ENCODE measurements at places on chromosomes 7 and 10.

DNA sequence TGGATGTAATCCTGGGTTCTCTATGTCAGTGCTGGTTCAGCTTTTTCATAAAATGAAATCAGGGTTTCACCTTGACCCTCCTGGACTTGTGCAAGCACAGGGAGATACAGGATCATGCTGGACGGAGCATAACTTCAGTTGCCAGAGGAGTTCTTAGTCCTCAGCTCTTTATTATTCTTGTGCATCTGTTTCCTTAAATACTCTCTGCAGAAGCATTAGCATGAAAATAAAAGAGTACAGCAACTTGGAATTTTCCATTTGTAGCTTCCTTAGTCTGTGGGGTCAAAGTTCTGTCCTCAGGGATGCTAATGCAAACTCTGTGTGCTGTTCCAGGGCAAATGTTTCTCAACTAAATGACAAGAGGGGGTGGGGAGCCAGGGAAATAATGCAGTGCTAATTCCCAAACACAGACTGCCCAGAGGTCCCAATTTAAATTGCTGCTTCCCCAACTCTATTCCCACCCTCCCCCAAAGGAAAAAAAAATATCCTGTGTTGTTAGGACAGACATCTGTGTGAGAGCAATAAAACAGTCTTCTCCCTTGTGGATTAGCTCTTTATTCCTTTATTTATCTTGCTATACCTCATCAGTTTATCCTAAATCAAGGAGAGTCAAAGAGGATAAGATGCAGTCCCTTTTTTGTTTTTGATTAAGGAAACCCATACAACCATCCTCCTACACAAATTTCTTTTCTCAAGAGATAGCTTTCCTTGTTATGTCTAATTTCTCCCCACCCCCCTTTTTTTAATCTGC, 905.0 kb downstream of the LRMDA start:
- DNase-seq = no peak

GRCh38 chr7:71543396-71543795, 411.5 kb downstream of the GALNT17 start:
- DNase-seq = no peak

GRCh38 chr7:38973760-38974159, 3.9 kb upstream of the POU6F2 start:
- DNase-seq = no peak

- no peak for DNase-seq
These were observed 80.5 kb upstream of the INSYN2A start for GRCh38 chr10:127276794-127277462.

- no peak for DNase-seq
These were observed 21.5 kb downstream of the POLL start for GRCh38 chr10:101566333-101567164.

GRCh38 chr10:132570771-132571649, 33.4 kb downstream of the INPP5A start:
- DNase-seq = peak; percentile 69

GRCh38 chr7:137932881-137933269, 69.0 kb downstream of the CREB3L2 start:
- DNase-seq = no peak

GRCh38 chr10:44384601-44385025, 284 bp downstream of the CXCL12 start:
- DNase-seq = no peak

Data from MM.1S (cell line).